Stimulated activated CD4-positive, alpha-beta T cell treated with anti-CD3 and anti-CD28 coated beads, Interleukin-15, amount 100 ng/mL, for 24 hours (primary cell): ENCODE measurements at places on chromosomes 5 and 9.

GRCh38 chr5:171429543-171429910 is 10.1 kb downstream of the FGF18 start:
- DNase-seq: no peak

- DNase-seq: no peak
Observed at GRCh38 chr5:173301695-173302545, 26.3 kb downstream of the STC2 start.

DNA sequence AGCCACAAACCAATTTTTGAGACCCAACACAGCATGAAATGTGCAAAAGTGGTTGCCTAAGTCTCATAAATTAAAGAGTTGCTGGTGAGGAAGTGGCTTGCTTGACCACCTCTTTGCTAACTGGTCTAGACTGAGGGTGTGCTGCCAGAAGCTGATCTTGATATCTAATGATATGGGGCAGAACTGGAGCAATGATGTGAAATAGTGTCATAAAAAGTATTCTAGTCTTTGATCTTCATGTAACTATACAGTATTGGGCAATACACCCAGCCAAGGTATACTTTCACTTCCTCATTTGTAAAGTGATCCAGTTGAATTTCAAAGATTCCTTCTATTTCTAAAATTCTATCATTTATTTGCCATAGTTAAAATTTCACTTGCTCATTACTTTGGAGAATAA is 5.9 kb upstream of the YTHDC2 start:
- DNase-seq: no peak

- no peak for DNase-seq
Observed at GRCh38 chr5:174895360-174895759, 171.0 kb downstream of the MSX2 start.

GRCh38 chr9:79568337-79569101 is 3.2 kb upstream of the TLE4 start:
- no peak for DNase-seq

GRCh38 chr5:88680253-88681132 is 202.5 kb downstream of the MEF2C start:
- DNase-seq: peak; percentile 85

- no peak for DNase-seq
Observed at GRCh38 chr9:113941056-113941455, 64.9 kb downstream of the ZNF618 start.

DNA sequence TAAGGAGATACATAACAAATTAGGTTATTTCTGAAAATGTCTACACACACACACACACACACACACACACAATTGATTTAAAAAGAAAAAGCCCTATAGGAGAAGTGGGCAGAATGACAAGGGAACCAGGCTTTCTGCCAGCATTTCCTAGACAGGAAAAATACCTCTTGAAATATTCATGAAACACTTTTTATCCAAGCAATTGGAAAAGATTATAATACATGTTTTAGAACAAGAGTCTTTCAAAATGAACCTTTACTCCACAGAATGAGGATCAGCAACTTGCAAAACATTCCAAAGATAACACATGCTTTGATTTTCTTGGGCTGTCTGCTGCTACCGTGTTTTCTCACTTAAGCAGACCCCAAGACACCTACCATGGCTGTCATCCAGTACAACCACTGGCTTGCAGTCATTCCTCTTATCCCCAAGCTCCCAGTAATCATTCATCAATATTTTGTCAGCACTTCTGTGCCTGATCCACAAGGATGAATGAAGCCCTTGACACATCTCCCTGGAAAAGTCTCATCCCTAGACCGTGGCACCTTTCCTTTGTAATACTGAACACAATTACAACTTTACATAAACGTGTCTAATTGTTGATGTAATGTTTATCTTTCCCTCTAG is 717.1 kb upstream of the ZNF608 start:
- DNase-seq: no peak

DNA sequence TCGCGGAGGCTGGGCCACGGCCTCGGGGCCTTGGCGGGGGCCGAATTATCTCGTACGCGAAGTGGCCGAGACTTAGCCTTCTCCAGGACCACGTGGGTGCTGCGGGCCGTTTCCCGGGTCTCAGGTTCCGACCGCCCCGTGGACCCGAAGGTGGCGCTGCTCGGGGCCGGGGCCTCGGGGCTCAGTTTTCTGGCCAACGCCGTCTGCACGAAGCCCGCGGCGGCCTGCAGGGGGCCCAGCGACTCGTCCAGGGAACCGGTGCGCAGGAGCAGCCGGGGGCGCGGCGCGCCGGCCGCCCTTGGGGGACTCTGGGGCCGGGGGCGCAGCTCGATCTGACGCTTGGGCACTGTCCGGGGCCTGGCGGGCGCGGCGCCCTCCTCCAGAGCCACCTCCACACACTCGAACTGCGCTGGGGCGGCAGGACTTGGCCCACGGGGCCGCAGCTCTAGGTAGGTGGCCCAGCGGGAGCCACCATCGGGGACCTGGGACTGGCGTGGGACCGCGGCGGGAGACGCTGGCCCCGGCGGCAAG is 716 bp downstream of the PROB1 start:
- DNase-seq: peak; percentile 37

DNA sequence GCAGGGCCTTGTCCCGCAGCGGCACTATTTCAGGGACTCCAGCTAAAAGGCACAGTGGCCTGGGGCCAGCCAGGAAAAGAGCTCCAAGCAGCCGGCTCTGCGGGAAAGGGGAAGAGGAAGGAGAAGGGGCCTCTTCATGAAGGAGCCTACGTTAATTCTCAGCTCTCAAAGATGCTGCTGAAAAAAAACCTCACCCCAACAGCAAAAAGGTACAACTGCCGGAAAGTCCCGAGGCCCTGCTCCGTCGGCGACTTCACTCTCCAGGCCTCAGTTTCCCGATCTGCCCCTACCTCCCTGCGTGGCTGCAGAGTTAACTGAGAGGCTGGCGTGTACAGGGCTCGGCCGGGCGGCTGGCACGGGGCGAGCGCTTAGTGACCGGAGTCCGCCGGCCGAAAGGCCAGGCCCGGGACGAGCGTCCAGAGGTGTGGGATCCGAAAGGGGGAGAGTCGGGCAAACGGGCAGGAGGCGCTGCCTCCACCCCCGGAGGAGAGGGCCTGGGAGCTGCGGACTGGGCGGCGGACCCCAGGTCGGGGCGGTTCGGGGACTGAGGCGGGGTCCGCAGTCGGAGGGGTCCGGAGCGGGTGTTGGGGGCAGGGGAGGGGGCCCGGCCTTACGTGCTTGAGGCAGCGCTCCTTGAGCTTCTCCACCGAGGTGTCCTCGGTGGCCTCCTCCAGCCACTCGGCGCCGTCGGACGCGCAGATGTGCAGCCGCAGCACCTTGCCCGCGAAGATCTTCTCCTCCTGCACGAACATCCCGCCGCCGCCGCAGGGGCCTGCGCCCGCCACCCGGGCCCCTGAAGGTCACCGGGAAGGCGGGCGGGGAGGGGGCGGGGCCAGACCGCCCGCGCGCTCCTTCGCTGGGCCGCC is 529 bp downstream of the UBAC1 start:
- DNase-seq: peak; percentile 16

DNA sequence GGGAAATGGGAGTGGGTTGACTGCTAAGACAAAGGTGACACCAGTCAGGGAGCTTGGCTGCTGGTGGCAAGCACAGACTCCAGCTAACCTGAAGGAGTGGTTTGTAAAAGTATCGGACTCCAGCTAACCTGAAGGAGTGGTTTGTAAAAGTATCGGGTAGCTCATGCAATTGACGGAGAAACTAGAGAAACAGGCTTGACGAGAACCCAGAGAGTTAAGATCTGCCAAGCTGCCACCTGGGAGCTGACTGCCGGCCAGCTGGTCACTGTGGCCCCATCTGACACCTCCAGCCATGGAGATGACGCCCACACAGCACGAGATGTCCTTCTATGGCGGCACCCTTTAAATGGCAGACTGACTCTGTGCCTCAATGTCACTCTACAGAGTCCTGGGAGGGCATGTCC is 28.3 kb upstream of the CRB2 start:
- no peak for DNase-seq

DNA sequence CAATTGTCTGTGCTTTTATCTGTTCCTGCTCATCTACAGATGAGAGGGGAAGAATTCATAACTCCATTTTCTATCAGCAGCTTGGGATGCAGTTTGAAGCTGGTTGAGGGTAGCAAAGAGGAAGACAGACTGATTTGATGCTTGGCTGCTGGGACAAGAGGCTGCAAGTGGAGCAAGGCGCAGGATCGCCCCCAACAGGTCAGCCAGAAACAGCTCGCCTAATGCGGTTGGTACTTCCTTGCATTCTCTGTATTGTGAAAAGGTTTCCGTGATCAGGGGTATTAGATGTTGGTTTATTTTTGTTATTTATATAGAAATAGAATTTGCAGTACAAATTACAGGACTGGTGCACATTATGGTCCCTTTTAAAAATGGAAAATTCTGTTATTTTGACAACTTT is 40.6 kb downstream of the ZNF883 start:
- peak; percentile 19 for DNase-seq

- DNase-seq: no peak
Observed at GRCh38 chr9:136396219-136396515, 3.8 kb downstream of the SNAPC4 start.

GRCh38 chr9:17251100-17251499 is 116.3 kb downstream of the CNTLN start:
- no peak for DNase-seq

GRCh38 chr5:150542933-150543445 is 35.1 kb downstream of the NDST1 start:
- no peak for DNase-seq

DNA sequence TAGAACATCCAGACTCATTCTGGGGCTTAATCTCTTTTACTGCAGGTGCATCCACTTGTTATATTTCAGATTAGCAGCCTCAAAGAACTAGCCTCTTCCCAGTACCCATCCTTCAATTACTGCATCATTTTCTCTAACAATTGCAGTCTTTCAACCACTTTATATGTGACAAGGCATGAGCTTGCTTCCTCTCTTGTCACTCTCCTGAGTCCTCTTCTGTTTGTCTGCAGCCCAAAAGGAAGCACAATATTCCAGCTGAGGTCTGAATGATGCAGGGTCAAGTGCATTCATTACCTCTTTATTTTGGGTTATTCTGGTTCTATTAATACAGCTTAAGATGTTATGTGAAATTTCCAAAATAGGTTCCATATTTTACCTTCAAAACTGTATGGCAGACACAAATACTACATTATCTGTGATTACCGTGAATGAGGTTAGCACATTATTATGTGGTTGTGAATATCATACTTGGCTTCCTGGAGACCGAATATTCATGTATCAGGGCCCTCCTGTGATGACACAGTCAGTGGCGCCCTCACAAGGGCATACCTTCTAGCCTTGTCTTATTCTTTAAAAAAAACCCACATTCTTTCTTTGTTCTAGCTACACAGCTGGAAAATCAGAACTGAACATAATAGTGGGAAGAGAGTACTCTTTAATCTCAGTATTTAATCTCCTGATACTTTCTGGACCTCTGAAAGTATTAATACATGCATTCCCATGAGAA is 323.8 kb downstream of the PDE4D start:
- no peak for DNase-seq

GRCh38 chr9:15549611-15550010 is 3.2 kb upstream of the CCDC171 start:
- no peak for DNase-seq

DNA sequence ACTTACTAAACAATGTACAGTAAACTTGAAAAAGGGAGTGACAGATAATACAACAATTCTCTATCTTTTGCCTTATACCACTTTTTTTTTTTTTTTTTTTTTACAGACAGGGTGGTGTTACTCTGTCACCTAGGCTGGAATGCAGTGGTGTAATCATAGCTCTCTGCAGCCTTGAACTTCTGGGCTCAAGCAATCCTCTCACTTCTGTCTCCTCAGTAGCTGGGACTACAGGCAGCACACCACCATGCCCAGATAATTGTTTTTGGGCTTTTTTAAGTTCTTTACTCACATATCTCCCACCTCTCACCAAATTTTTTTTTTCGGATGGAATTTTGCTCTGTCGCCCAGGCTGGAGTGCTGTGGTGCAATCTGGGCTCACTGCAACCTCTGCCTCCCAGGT is 171.9 kb upstream of the SLC12A2 start:
- no peak for DNase-seq

DNA sequence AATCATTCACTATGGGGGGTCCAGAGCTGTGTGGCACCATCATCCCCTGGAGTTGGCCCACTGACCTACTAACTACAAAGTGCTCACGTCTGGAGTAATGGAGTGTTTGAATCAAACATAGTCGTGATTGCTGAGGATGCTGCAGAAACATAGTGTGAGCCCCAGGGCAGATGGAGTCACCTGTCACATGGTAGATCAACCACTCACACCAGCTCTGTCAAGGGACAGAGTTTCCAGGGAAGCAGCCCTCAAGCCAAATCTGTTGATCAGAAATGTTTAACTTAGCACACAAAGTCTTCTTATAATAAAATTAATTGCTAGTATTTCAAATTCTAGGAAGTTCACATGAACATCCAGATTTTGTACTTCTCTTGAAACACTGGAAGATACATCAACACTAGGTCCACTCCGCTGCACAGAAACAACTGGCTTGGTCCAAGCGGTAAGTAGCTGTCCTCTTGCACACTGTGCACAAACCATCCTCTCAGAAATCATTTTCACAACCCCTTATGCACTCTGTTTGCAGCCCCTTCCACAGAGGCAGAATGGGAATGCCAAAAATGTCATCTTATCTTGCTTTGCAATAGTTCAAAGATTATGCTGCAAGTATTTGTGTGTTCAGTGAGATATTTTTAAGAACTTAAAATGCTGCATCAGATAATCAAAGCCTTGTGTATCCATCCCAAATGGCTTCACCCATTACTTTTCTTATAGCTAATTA is 191.0 kb downstream of the EPB41L4A start:
- DNase-seq: no peak

DNA sequence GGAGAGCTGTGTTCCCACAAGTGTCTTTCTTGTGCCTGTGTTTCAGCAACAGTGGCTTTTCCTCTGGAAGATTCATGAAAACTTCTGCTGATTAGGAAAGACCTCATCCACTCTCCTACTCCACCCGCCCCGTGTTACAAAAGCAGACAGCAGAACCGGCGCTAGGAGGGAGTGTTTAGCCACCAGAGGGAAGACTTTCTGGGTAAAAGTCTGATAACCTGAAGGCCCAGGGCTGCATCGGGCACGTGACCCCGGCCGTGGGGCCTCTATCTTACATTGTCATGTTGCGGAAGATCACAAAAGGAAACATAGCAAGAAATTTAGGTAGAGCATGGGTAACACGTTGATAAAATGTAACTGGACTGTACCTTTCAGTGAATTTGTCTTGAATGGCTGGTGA is 32.0 kb upstream of the DMRT2 start:
- peak; percentile 25 for DNase-seq

- DNase-seq: no peak
Observed at GRCh38 chr5:66322786-66323528, 178.9 kb downstream of the SREK1 start.

DNA sequence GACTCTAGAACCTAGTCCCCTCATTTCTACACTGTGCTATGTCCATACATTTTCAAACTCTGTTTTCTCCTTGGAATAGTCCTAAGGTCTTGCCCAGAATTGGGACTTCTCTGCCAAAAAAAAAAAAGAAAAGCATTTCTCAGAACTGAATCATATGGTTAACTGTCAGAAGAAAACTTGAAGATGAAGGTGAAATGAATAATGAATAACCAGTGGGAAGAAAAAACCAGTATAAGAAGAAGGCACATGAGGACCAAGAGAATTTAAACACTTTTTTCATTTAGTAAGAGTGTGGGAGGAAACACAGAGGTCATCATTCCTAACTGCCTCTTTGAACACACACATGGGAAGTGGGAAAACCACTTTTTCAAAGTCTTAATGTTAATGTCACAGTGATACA is 197.7 kb downstream of the PRELID2 start:
- DNase-seq: no peak

GRCh38 chr5:74949976-74950375 is 83.8 kb upstream of the FAM169A start:
- DNase-seq: no peak
